HS-5 (cell line): ENCODE measurements at places on chromosomes 7 and 10.

GRCh38 chr7:95675016-95675415, 78.7 kb upstream of the PDK4 start:
- no peak for DNase-seq

DNA sequence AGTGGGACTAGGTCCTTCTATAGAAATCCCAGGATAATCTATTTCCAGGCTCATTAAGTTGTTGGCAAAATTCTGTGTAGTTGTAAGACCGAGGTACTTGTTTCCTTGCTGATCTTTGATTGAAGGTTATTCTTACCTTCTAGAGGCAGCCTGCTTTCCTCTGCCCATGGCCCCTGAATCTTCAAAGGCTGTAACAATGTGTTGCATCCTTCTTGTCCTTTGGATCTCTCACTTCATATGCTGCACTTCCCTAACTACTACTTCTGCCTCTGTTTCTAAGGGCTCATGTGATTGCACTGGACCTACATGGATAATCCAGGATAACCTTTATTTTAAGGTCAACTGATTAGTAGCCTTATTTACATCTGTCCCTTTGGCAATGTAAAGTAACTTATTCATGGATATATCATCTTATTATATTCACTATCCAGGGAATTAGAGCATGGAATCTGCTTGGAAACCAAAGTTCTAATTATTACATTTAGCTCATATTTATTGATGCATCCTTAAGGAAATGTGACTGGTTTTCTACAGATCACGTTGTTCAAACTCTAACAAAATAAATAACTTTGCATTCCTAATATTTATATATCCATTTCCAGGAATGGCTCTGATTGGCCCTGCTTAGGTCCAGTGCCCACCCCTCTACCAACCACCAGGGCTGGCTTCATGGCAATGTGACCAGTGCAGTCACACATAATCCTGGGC, 85.6 kb downstream of the IMMP2L start:
- DNase-seq = no peak

- no peak for DNase-seq
Observed at GRCh38 chr10:116241642-116242410, 31.2 kb downstream of the GFRA1 start.

GRCh38 chr7:32088451-32088881, 18.3 kb upstream of the PDE1C start:
- no peak for DNase-seq

GRCh38 chr10:44280226-44281014, 104.5 kb downstream of the CXCL12 start:
- DNase-seq = no peak

- DNase-seq = no peak
Observed at GRCh38 chr10:123972481-123973401, 81.1 kb upstream of the CPXM2 start.

GRCh38 chr10:79274279-79275104, 72.8 kb upstream of the PPIF start:
- DNase-seq = no peak

GRCh38 chr10:101284101-101284743, 55.0 kb upstream of the LBX1 start:
- no peak for DNase-seq

DNA sequence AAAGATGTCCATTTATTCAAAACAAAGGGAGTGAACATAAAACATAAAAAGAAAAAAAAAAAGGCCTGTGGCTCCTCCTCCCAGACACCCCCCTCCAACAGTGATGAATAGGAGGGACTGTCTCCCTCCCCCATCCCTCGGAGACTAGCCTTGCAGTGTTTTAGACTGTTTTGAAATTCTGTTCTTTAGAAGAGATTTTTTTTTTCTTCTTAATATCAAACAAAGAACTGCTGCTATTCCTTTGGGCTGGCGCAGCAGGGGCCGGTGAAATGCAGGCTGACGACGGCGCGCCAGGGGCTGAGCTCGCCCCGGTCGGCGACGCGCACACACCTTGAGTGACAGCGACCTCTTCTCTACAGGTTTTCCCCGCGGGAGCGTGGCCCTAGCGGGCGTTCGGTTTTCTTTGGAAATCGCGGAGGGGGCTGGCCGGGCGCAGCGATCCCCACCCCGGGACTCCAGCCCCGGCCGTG, at the start of gene LANCL2:
Gene LANCL2 (plus strand): TSS at position 133 of the 470 bp plus-strand sequence. CDS start 689 bp downstream, outside the sequence.
- DNase-seq = no peak

GRCh38 chr10:13678101-13678843, 91.5 kb downstream of the PRPF18 start:
- no peak for DNase-seq

DNA sequence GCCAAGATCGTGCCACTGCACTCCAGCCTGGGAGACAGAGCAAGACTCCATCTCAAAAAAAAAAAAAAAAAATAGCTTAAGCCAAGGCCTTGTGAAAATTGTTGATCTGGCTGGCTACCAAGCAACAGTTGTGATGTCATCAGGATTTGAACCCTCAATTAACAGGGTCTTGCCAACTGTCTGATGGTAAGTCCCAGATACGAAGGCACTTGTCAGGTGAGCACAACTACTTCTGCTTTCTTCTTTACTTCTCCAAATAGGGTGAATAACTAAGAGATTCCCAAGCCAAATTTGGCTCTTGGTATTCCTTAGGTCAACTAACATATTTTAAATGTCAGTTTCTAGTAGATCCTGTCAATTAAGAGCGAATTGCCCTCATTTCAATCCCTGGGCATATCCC, 47.4 kb downstream of the ANKRD61 start:
- DNase-seq = no peak

GRCh38 chr7:156778668-156779067, 114.3 kb downstream of the LMBR1 start:
- no peak for DNase-seq

- no peak for DNase-seq
Observed at GRCh38 chr7:149050941-149051340, 22.6 kb upstream of the PDIA4 start.

DNA sequence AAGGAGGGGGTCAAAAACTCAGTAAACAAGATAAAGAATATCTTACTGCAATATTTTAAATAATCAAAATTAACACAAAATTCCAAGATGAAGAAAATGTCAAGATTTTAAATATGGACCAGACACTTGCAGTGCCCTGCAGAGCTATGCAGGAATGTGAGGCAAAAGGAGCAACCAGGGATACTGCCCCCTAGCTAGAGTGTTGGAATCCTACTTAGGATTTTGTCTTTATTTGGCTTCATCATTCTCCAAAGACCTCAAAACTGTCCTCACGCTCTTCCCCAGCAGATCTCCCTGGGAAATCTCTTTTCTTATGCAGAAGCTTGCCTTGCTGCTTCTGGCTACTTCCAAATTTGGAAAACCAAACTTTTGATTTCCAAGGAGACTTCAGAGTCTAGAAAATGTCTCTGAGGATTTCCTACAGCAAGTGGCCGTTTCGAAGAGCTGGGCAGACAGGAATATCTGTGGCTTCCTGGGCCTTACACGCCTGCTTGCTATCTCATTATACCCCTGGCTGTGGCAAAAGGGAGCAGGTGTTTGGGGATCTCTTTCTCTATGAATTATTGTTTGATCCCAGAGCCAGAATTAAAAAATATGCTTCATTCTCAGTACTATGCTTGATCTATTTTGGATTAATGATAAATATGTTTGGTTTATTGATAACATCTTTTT, 232.2 kb upstream of the BMPER start:
- no peak for DNase-seq

- DNase-seq = no peak
Observed at GRCh38 chr7:39609935-39610263, 13.5 kb upstream of the RALA start.
